PC-3 (cell line): ENCODE measurements at places on chromosomes 2 and 18.

DNA sequence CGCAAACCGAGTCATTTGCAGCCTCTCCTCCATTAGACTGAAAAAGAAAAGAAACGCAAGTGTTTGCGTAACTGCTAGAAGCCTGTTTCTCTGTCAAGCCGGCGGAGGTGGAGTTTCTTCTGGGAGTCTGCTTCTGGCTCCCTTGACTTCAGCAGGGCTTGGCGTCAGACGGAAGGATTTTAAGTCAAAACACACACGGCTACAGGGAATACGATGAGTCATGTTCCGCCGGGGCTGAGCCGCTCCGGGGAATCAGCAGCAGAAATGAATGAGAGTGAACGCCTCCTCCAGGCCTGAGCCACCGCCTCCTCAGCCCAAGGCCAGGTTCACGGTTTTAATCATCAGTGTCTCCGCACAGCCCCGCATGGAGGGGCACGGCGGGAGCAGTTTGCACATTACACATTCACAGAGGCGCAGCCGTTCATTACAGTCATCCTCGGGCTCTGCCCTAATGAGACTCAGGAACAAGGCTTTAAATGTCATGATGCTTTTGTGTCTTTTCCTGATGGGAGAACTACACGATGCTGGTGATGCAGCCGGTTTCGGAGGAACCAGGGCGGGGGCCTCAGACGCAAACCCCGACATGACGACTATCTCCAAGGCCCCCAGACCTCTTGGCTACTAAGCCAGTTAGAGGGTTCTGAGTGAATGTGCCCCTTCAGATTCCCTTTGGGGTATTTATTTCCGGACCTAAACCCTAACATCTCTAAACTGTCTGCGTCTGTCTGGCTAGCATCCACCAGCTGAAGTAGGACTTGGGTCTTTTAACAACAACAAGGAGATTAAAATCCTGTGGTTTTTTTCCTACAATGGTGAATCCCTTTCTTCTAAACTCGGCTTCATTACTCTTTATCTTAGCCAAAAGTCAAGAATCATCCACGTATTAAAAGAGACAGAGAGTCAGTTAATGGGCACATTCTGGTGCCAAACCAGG lies 11.1 kb upstream of the SCG2 start:
- peaks cover 10% of the 10 kb centered on the region for H3K4me1 ChIP-seq
- H3K27me3 ChIP-seq: no peaks in the 10 kb centered on the region
- H3K36me3 ChIP-seq: no peaks in the 10 kb centered on the region

DNA sequence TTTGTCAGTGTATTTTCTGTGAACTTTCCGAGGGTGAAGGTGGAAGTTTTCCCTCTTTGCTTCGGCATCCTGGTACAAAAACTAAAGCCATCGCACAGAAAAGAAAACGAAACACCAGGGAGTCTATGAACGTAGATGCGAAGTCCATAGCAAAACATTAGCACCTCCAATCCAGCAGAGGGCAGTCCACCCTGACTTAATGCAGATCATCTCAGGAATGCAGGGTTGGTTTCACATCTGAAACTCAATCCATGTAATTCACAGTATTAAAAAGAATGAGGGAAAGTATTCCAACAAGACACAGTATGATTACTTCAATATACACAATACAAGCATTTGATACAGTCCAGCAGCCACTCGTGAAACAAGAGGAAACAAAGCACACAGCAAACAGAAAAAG lies 70.8 kb downstream of the RTP5 start:
- no peak overlapping the region for H3K4me3 ChIP-seq
- no peaks in the 10 kb centered on the region for H3K36me3 ChIP-seq
- peaks cover 5% of the 10 kb centered on the region; the same call in 1 of the 2 replicates for H3K4me1 ChIP-seq
- H3K27me3 ChIP-seq: no peaks in the 10 kb centered on the region
- no peak overlapping the region for H3K27ac ChIP-seq
- DNase-seq: no peak

GRCh38 chr18:42798606-42799170 lies 316.8 kb downstream of the RIT2 start:
- no peak overlapping the region for H3K27ac ChIP-seq
- H3K36me3 ChIP-seq: no peaks in the 10 kb centered on the region
- no peaks in the 10 kb centered on the region for H3K4me1 ChIP-seq
- DNase-seq: no peak

DNA sequence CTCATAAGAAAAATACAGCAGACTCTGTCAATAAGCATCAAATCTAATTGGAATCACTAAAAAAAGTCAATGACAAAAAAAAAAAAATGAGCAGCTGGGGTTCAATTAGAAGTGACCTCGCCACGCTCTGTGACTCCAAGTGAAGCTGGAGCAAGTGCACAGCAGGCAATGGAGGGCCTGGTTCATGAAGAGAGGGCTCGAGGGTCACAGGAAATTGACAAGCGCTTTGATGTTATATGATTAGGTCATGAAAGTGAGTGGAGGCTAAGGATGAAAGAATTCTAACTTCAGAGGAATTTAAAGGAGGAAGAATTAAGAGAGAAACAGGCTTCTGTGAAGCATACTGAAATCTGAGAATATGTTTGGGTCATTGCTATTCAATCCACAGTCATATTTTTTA lies 85.4 kb upstream of the TMEM18 start:
- H3K27me3 ChIP-seq: peaks cover 90% of the 10 kb centered on the region
- no peaks in the 10 kb centered on the region for H3K4me1 ChIP-seq
- DNase-seq: no peak
